Stimulated activated CD4-positive, alpha-beta T cell treated with anti-CD3 and anti-CD28 coated beads, TNF-alpha, amount 100 ng/mL, for 48 hours (primary cell): ENCODE measurements at places on chromosomes 2 and 18.

GRCh38 chr2:217845301-217845700 lies 157.5 kb downstream of the TNS1 start:
- DNase-seq, result no peak

GRCh38 chr18:39366656-39367055 lies 1801.1 kb upstream of the CELF4 start:
- DNase-seq, result no peak

DNA sequence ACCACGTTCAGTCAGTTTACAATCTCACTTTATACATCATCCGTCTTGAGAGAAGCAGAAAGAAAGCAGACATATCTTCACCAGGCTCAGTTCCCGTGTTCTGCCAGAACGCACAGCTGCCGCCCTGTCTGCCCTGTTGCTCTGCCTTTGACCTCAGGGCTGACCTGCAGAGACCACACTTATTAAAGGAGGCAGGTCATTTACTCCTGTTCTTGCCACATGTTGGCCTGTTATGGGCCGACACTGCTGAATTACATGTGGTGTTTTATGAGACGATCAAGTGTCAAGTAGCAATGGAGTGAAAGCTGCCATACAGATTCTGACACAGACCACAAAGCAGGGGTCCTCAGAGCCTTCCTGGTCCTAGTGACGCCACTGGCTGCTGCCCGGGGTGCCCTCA lies 232.2 kb downstream of the TTC32 start:
- DNase-seq, result no peak

GRCh38 chr2:50490991-50491390 lies 540.9 kb downstream of the NRXN1 start:
- DNase-seq, result no peak

DNA sequence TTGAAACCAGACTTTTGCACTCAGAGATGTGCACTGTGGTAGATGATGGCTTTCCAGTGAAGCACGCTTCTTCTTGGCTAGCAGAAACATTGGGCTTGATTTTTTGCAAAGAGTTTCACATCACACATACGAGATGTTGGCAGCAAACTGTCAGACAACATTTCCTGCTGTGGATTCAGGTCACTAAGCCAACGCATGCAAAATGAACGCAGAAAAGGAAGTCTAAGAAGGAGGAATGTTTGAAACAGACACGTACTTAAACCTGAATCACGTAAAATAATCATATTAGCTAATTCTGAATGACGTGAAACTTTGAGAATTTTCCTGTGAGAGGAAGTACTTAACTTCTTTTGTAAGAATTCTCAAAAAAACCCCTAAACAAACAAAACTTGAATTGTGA lies 88.1 kb downstream of the EPB41L3 start:
- DNase-seq, result no peak

DNA sequence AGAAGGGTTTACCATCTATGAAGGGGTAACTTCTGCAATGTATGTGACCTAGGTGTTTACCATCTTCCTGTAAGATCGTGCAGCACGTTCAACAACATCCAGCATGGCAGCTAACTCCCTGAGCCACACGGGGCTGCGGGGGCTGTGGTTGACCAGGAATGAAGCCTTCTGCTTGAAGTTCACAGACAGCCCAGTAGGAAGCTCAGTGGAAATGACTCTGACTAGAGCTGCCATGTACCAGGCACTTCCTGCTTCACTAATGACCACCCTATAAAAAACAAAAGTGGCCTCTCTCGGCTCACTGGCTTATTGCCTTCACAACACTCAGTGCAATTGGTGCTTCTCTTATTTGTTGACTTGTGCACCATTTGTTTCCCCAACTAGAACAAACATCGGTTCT lies 99.7 kb upstream of the SMAD7 start:
- DNase-seq, result no peak

DNA sequence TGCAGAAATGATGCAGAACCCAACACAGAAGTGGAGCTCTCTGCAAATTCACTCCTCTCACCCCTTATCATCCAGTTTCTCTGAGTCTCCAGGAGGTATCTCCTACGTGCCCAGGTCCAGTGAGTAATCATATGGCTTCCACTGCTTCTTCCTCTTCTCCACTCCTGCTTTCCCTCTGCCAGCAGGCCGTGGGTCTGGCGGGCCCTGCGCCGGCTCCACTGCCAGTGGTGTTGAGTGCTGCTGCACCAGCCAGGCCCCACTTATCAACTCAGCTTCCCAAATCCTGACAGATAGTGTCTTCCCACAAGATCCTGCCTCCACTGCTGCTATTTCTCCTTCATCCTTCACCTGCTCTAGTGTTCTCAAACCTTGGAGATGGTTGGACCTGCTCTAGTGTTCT lies 227.6 kb upstream of the PARD3B start:
- no peak for DNase-seq

DNA sequence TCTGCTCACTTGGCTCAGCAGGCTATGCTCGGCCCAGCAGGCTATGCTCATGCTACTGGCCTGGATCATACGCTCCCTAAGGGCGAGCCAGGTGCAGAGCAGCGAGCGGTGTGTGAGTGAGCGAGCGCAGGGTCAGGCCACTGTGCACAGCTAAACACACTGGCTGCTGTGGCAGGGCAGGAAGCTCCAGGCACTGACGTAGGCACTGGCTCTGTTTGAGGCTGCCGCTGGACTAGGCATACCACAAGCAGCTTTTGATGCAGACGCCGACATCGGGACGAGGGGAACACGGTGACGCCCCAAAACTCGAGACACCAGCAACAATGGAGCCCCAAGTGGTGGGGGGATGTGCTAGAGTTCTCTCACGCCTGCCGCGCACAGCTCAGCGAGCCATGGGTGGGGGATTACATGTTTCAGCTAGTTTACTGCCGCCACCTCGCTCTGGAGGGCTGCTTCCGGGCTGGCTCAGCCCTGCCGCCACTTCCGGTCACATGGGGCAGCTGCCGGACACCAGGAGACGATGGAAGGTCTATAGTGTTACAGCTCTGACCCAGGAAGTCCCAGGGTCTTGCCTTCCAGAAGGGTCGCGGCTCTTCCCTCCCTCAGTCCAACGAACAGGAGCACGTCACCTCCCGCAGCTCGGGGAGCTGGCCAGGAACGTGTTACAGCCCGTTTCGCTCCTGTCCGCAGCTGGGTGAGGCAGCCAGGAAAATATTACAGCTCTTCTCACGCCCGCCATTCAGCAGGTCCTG lies 1176.9 kb upstream of the LRRTM1 start:
- DNase-seq, result no peak

DNA sequence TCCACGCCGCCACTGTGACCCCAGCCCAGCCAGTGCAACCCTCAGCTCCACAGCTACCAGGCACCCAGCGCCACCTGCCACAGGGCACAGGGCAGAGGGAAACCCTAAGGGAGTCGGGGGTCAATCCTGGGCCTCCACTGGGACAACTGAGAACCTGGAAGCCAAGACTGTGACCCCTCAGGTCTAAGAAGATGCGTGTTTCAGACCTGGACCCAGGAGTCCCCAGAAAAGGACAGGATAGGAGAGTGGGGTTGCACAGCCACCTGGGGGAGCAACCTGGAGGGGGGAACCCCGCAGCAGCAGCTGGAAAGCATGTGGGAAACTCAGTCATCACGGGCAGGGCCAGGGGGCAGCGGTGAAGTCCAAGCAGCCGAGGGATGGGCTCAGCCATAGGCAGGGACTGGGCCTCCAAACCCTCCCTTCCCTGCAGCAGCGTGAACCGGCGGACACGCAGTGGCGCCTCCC lies 4.1 kb downstream of the ESPNL start:
- DNase-seq, result no peak

- DNase-seq, result no peak
Measured at GRCh38 chr18:5972298-5972697, 77.0 kb upstream of the TMEM200C start.

DNA sequence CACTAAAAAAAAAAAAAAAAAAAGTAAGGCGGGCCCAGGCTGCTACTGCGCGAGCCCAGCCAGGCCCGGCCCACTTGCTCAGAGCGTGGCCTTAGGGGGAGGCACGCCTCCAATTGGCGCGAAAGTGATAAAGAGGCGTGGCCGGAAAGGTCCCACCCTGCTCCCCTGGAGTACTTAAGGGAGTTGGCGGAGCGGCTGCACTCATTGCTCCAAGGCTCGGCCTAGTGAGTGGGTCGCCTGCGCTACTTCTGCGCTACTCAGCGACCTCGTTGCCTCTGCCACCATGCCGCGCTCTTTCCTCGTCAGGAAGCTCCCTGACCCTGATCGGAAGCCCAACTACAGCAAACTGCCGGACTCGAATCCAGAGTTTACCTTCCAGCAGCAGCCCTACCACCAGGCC lies 36.9 kb downstream of the UNC80 start:
- DNase-seq, result no peak

- no peak for DNase-seq
Measured at GRCh38 chr2:240701736-240702639, 10.3 kb downstream of the AQP12A start.

- DNase-seq, result no peak
Measured at GRCh38 chr2:138610201-138610953, 108.8 kb downstream of the SPOPL start.

- DNase-seq, result no peak
Measured at GRCh38 chr2:185796758-185797157, 58.2 kb downstream of the FSIP2 start.

DNA sequence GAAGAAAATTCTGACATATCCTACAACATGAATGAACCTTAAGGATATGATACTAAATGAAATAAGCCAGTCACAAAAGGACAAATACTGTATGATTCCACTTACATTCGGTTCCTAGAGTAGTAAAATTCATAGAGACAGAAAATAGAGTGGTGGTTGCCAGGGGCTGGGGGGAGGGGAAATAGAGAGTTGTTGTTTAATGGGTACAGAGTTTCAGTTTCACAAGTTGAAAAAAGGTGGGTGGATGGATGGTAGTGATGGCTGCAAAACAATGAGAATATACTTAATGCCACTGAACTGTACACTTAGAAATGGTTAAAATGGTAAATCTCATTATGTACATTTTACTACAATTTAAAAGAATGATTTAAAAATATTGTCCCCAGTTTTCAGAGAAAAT lies 53.3 kb upstream of the NFU1 start:
- DNase-seq, result no peak

DNA sequence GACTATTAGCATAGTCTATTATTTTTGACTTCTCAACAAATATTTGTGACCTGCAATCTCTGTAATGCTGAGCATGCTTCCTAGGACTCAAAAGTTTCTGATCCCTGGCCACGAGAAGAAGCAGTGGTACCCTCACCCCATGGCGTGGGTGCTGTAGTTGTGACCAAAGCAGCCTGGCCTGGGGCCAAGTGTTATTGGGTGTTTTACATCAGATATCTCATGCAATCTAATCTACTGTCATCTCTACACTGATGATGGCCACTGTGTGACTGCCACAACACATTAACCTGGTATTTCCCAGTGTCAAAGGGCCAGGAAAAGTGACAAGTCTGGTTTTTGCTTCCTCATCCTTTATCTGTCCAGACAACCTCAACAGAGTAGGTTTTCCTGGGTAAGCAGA lies 80.8 kb upstream of the WIPF1 start:
- DNase-seq, result no peak

DNA sequence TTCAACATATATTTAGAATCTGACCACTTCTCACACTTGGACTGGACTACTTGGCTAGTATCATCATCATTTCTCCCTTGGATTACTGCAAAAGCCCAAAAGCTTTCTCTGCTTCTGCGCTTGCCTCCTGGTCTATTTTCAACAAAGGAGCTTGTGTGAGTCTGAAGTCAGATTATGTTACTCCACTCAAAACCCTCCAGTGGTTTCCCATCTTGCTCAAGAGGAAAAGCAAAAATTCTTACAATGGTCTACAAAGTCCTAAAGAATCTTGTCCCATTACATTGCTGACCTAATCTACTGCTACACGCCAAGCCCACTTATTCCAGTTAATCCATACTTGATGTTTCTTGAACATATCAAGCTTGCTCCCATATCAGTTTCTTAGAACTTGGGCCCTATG lies 9.6 kb downstream of the PREPL start:
- DNase-seq, result no peak

DNA sequence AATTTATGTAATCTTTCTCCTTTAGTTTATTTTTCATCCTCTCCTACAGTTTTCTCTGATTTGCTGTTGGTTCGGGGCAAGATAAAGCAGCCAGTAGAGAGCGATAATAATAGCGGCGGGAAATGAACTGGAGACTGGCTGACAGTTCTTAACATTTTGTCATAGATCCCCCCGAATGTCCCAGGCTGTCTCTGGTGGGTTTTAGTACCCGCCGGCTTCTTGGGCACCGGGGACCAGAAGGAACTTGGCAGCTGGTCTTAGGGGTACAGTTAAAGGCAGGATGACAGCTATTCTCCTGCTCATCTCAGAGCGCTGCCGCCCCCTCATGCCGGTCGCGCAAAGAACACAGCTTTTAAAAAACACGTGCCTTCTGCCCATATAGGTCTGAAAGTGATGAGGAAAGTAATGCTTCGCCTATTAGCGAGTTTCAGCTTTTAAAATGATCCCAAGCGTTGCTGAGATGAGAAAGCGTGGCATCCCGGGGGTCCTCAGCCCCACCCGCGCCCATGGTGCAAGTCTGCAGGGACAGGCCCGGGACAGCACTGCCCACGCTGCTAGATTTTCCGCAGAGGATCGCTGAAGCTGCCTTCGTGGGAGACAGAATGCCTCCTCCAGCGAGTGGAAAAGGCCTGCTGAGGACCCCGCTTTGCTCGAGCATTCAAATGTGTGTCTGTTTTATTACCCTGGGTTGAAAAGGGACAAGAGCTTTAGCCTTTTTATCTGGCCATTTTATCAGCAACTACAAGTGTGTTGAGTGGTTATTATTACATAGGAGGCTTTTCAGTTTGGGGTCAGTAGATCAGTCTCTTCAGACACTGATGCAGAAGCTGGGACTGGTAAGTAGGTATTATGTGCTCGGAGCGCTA lies 3.8 kb downstream of the ONECUT2 start:
- DNase-seq, result no peak

GRCh38 chr2:208266936-208267335 lies 881 bp downstream of the PIKFYVE start:
- DNase-seq, result no peak

GRCh38 chr2:170647741-170648436 lies 67.2 kb upstream of the SP5 start:
- DNase-seq, result no peak

GRCh38 chr2:63700271-63700670 lies 111.5 kb downstream of the MDH1 start:
- DNase-seq, result no peak

- no peak for DNase-seq
Measured at GRCh38 chr2:157254041-157254440, 3.5 kb upstream of the GALNT5 start.

- no peak for DNase-seq
Measured at GRCh38 chr2:234474654-234475053, 22.2 kb downstream of the ARL4C start.

DNA sequence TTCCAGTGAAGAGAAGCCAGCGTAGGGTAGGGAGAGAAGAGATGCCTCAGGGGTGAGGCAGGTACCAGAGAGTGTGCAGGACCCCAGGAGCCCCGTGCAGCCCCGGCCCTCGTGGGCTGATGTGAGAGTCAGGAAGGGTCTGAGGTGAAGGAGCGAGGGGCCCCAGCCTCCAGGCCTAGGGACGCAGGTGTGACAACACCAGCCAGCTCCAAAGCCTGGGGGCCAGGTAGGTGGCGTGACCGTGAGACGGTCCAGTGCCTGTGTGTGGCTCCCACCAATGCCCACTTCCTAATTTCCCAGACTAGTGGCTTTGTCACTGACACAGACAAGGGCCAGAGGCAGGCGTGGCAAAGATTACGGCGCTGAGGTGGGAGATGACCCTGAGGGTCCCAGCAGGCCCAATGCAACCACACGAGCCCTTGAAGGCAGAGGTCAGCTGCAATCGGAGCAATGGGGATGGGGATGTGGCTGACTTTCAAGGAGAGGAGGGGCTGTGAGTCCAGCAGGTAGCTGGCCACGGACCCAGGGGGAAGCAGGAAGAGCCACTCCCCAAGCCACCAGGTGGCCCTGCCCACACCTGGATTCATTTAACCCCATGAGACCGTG lies 86.0 kb upstream of the SNTG2 start:
- no peak for DNase-seq
